HT1080 (cell line): ENCODE measurements at places on chromosomes 6 and 20.

- DNase-seq: no peak
Measured at GRCh38 chr6:119226089-119226488, 123.5 kb downstream of the MAN1A1 start.

GRCh38 chr6:78910591-78911171 lies 43.3 kb downstream of the IRAK1BP1 start:
- DNase-seq: no peak

DNA sequence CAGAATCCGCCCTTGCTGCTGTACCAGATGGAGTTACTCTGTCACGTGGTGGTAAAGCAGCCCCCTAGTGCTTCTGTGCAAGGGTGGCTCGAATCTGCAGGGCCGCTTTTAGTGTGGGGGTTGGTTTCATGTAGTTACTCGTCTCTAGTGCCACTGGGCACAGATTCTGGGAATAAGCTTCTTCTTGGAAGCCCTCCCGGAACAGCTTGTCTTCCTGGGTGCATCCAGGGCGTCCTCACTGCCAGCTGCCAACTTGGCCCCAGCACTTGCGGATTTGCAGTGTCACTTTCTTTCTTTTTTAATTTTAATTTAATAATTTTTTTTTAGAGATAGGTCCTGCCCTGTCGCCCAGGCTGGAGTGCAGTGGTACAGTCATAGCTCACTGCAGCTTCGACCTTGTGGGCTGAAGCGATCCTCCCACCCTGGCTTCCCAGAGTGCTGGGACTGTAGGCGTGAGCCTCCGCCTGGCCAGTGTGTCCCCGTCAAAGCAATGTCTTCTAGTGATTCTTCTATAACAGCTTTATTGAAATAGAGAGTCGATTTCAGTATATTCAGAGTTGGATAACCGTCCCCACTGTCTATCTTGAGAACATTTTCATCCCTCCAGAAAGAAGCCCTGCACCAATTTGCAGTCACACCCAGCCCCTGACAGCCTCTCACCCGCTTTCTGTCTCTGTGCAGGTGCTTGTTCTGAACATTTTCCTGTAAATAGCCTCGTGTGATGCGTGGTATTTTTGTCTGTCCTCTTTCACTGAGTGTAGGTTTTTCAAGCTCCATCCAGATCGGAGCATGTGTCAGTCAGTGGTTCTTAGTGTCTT lies 25.9 kb downstream of the PYGB start:
- no peak for DNase-seq

DNA sequence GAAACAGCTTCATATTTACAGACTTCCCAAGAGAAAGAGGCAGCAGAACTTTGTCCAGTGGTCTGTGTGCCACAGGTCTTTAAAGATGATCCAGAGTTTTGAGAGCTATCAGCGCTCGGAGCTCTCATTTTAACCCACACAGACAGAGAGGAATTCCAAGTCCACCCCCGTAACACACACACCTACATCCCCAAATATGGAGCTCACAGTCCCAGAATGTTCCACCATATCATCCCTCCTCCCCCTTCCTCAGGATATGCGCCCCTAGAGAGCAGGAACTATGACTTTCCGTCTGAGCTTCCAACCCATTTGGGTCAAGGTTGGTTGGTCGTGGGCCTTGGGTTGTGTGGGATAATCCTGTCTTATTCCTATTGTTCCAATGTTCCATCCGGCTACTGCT lies at the start of gene DEFB128:
TSS of gene DEFB128 (minus strand) at position 101 of the 400 bp plus-strand sequence. CDS start at position 13, 88 bp downstream.
- no peak for DNase-seq

GRCh38 chr6:170130201-170130621 lies 160.7 kb downstream of the DLL1 start:
- no peak for DNase-seq

DNA sequence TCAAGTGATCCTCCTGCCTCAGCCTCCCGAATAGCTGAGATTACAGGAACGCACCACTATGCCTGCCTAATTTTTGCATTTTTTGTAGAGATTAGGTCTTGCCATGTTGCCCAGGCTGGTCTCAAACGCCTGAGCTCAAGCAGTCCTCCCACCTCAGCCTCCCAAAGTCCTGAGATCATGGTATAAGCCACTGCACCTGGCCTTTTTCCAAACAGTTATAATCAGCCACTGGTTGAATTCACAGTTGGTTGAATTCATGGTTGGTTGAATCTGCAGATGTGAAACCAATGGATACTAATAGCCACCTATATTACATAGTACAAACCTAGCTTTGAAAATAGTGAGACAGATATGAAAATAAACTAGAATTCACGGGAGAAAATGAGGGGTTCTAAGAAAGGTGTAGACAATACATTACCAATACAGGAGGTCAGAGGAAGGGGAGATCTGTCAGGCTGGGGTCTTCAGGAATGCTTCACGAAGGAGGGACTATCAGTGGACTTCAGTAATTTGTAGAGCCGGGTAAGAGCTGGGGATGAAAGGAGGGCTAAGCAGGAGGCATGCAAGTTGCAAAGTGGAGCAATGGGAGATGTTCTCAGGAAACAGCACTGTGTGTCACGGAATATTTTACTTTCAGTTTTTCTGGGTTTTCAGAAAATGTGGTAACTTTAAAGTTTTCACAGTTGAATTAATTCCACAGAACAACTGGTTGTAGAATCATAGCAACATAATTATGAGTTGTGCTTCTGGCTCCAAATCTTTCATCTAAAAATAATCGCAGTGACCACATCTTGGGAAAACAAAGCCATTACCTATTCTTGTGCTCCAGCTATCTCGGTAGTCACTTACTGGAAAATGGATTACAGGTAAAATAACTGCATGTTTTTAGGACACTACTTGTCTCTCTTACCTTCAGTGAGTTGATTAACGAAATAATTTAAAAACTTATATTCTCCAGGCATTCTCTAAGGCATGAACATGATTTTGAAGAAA lies 12.9 kb upstream of the CEP85L start:
- no peak for DNase-seq

- no peak for DNase-seq
Measured at GRCh38 chr6:1187293-1188131, 124.4 kb upstream of the FOXQ1 start.

DNA sequence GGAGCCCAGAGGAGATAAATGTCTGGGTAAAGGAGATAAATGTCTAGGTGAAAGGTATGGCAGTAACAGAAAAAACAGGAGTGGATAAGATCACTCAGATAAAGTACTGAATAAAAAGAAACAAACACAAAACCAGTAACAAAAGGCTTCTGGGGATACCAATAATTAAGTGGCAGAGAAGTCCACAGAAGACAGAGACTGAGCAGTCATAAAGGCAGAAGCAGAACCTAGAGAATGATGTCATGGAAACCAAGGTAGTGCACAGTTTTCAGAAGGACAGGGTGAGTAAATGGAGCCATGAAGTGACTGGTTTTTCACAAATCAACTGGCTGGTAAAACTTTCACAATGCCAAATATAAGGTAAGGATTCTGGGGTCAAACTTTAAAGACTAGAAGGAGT lies 80.9 kb upstream of the PLN start:
- no peak for DNase-seq

- no peak for DNase-seq
Measured at GRCh38 chr6:33273129-33273923, 1.5 kb downstream of the RPS18 start.

DNA sequence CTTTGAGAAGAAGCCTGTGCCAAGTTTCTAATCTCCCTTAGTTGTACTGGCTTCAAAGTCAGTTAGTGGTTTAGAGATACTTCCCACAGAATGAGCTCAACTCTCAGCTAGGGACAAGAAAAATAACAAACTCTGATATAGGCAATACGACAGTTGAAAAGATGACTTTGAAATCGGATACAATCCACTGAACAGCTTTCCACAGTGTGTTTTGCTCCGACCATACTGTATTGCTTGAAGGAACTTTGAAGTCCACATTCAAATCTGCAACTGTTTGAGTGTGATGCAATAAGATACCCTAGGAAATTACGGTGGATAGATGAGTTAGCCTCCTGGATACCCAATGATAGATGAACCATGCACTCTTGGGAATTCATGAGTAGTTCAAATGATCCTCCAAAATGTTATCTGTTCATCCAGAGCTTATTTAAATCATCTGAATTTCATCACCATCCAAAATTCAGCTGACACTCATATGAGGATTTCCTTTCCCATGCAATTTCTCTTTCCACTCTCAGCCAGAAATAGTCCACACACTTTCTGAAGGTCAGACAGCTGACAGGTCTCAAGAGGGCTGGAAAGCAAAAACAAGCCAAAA lies 443.8 kb downstream of the HAO1 start:
- DNase-seq: peak; percentile 38

DNA sequence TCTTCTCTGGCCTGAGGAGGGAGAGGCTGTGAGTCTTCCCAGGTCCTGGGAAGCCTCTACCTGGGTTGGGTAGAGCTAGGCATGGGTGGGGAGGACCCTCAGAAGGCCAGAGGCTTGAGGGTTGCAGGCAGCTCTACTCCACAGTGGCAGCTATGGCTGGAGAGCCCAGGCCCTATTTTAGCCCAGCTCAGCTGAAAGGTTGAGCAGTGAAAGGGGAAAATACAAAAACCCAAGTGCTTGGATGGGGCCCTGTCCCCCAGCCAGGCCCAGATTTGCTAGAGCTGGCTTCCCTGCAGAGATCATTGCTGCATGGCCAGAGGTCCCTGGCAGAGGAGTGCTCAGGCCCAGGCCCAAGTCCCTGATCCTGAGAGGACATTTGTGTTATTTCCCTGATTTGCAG lies 45.7 kb downstream of the SUN5 start:
- DNase-seq: no peak

DNA sequence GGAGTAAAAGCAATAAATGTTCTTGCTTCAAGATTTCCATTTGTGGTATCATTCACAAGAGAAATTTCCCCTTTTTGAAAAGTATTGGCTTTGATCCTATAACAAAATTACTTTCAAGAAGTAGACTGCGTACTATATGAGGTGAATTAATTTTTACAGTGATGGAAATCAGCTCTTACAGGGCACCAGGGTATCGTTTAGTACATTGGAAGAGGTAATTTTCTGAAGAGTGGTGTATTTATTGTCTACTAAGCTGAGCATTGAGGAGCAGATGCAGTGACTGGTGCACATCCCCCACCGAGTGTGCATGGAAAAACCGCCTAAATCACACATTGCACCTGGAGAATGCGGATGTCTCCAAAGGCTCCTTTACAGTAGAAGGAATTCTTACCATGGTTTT lies 209.5 kb downstream of the SAMD5 start:
- no peak for DNase-seq

DNA sequence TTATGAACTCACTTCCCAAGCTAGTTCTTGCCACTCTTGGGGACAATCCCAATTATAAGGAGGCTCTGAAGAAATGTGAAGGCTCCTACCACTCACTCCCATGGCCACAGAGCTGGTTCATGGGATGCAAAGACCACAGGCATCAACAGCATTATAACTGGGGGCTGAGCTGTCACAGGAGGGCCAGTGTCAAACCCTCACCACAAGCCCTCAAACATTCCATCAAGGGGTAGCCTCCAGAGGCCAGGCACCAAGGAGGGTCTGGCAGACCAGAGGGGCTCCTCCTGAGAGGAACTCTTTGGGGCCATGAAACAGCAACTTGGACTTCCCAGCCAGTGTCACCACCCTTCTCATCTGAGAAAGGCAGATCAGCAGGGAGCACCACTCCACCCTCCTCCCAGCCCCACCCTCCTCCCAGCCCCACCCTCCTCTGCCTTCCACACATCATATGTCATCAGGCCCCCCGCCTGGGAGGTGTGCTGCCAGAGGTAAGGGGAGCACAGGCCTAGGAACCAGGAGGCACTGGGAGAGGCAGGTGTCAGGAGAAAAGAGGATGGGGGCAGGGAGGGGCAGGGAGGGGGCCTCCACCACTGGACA lies 1.2 kb upstream of the TSPO2 start:
- DNase-seq: no peak

- no peak for DNase-seq
Measured at GRCh38 chr6:64476935-64477334, 841.3 kb downstream of the PHF3 start.

- no peak for DNase-seq
Measured at GRCh38 chr20:15913391-15914025, 659.7 kb downstream of the KIF16B start.

DNA sequence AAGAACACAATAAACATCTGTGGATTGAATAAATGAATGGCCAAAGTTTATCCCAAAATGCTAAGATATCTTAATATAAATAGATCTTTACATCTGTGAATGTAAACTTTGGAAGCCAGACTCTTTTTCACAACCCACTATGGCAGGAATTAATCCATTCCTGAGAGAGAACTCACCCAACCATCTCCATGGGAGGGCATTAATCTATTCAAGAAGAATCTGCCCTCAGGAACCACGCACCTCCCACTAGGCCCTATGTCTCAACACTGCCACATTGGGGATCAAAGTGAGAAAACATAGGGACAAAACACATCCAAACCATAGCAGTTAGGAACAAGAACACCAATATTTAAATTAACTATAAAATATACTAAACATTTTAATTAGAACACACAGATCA lies 3.4 kb downstream of the UBE3D start:
- DNase-seq: no peak

- peak; percentile 33 for DNase-seq
Measured at GRCh38 chr6:149766156-149766769, 16.7 kb downstream of the PCMT1 start.

- no peak for DNase-seq
Measured at GRCh38 chr6:33709605-33710295, 1.8 kb downstream of the UQCC2 start.

DNA sequence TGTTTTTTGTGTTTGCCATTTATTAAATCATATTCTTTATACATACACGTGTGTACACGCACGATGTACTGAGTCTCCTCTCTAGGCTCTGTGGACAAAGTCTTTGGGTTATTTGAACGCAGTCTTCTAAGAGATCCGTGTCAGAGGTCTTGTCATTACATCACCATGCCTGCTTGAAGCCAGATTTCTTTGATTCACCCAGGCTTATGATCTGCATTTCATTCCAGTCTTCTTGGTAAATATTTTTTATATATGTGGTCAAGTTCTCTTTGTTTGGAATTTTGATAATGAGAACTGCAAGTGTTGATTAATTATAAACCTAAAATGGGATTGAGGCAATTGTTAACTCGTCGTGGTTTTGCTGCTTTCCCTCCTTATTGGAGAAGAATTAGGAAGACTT lies 34.6 kb downstream of the KCNS1 start:
- no peak for DNase-seq

DNA sequence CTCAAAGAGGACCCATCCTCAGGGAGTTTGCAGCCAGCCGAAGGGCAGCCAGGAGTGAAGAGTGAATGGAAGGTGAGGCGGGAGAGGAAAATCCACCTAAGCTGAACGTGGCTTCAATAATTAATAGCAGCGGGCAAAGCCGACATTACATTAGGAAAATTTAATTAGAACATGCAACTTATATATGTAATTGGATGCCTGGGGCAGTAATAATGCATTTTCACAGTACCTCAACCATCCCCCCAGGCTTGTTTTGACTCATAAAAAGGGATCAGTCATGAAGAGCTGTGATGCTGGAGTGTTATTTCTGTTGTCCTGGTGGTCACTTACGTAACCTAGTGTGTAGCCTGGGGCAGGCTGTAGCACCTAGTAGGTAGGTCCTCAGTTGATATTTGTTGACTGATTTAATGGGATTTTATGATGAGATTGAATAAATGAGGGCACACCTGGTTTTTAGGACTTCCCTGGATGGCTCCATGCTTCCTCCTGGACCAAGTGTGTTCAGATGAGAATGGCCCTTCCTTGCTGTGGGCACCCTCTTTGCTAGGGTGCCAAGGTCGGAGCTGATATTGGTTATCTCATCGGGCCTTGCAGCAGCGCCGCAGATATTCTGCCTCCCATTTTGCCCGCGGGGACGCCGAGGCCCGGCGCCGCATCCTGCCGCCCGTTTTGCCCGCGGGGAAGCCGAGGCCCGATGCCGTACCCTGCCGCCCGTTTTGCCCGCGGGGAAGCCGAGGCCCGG lies 128.8 kb downstream of the CDH26 start:
- no peak for DNase-seq

GRCh38 chr6:115832786-115833185 lies 227.9 kb downstream of the FRK start:
- no peak for DNase-seq

GRCh38 chr6:96812077-96812703 lies 25.1 kb downstream of the GPR63 start:
- no peak for DNase-seq
